ENCODE measurements at places on chromosomes 16 and 17.

DNA sequence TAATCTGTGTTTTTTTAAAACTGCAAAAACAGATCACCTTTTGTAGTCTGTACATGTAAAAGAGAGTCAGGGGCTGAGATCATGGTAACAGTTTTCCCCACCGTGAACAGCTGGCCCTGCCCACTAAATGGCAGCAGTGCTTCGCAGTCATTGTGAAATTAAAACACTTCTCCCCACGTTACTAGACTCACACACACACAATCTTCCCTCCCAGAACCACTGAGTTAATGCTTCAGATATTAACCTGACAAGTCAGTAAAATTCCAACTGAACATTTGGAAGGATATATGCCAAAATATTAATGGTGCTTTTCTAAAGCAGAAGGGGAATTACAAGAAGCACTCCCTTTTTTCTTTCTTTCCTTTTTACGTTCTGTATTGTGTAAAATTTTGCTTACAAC is 1.2 kb upstream of the CD300LG start:
- no peak for DNase-seq

GRCh38 chr17:61026818-61027217 is 349.2 kb downstream of the BCAS3 start:
- no peak for DNase-seq

GRCh38 chr17:49360796-49361128 is 1.3 kb downstream of the ZNF652 start:
- no peak for DNase-seq

GRCh38 chr17:46178550-46179214 is 14.5 kb downstream of the KANSL1 start:
- DNase-seq = no peak

DNA sequence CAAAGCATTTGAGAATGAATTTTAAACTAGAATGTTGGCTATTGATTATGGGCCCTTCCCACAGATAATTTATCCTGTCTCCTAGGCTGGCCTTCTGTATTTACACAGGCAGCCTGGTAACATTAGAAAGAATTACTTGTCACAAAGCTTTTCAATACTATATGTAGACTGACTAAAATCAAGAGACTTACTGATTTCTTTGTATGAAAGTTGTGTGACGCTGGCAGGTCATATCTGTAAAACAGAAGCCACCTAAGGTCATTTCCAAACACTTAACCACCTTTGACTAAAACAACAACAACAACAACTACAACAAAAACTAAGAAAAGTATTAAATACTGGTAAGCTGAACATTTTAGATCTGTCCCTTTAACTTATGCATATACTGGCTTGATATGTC is 329.0 kb upstream of the TBX2 start:
- no peak for DNase-seq

- no peak for DNase-seq
These were observed 14.5 kb downstream of the ZFPM1 start for GRCh38 chr16:88467541-88467944.

GRCh38 chr16:20944861-20945574 is 44.4 kb downstream of the LYRM1 start:
- DNase-seq = peak; percentile 64

GRCh38 chr17:1767358-1767757 is 5.5 kb downstream of the SERPINF1 start:
- no peak for DNase-seq

- DNase-seq = no peak
These were observed 39.2 kb downstream of the NT5M start for GRCh38 chr17:17342242-17342945.

GRCh38 chr17:30326809-30327208 is 7.0 kb downstream of the TMIGD1 start:
- no peak for DNase-seq

- DNase-seq = no peak
These were observed 377.5 kb upstream of the DYNLRB2 start for GRCh38 chr16:80163339-80163738.

DNA sequence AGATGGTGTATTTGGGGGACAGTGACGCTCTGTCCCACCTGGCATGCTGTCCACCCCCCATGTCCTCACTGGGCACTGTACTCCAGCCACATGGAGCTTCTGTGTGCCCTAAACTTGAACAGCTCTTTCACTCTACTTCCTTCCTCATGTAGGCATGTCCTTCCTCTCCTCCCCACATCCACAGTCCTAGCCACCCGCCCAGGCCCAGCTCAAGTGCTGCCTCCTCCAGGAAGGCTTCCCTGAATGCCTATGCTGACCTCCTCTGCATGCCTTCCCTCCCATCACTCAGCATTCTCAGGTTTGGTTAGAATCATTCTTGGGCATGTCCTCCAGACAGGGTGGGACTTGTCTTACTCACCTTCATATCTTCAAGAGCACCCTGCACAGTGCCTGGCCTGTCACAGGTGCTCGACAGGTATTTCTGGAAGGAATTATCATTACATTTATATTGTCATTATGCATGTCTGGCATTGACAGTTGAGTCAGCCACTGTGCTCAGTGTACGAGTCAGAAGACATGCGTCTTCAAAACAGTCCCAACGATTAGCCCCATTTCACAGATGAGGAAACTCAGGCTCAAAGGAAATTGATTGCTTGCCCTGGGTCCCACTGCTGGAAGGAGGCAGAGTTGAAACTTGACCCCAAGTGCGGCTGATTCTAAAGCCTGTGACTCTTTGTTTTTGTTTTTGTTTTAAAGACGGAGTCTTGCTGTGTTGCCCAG is 42.1 kb upstream of the TOB1 start:
- DNase-seq = no peak

DNA sequence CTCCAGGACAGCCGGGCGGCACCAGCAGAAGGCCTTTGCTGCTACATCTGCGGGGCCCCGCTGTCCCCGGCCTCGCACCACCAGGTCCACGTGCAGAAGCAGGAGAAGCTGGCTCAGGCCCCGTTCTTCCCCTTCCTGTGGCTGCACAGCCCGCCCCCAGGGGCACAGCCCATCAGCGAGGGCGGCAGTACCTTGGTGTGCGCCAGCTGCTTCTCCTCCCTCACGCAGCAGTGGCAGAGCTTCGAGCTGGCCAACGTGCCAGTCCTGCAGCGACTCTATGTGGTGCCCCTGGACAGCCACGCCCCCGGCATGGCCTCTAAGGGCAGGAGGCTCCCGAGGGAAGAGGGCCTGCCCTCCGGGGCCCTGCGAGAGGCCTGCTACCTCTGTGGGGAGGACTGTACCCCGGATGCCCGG is 58.3 kb upstream of the CIBAR2 start:
- no peak for DNase-seq

DNA sequence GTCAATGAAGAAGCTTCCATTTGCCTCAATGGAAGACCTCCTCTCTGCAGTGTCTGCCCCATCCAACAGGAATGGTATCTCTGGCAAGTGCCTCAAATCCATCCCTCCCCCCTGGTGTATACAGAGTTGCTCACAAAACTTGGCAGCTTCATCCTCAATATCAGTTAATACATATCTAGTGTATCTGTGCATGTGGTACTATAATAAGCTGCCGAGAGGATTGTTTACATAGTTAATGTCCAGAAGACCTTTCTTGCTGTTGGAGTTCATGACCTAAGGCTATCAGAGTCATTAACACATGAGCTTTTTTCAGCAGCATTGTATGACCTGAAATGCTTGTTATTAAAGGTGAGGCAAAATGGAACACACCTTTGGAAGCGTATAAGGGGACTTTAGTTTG is 14.0 kb upstream of the RASL10B start:
- DNase-seq = no peak

DNA sequence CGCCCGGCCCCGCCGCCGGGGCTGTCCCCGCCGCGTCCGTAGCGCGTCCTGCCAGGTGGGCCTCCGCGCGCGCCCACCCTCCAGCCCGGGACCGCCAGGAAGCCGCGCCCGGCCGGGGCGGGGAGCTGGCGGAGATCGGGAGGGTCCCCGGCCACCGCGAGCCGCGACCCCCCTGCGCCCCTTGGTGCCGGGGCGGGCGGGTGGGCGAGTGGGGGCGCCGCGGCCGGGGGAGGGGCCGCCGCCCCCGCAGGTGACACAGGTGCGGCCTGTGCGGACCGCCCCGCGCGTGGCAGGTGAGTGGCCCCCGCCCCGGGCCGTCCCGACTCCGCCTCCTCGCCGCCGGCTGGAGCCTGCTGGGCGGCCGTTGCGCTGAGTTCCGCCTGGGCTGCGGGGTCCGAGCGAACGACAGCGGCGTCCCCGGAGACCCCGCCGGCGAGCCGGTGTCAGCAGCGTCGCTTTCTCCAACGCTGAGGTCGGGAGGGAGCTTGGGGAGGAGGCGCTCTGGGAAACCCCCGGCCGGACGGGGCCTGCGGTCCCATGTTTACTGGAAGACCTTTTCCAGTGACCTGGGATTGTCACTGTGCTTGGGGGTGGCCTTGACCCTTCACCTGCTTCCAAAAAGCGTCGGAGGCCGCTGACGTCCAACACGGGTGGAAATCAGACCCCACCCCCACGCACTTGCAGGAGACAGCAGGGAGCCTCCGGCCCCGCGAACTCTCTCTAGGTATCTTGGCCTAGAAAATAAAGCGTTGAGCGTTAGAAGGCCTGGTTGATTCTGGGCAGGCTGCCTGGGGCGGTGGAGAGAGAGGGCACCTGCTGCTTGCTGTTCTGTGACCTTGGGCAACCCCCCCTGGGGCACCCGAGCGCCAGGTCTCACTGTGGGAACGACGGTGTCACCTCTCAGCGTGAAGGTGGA is 542 bp downstream of the KLHL36 start:
- DNase-seq = peak; percentile 63

DNA sequence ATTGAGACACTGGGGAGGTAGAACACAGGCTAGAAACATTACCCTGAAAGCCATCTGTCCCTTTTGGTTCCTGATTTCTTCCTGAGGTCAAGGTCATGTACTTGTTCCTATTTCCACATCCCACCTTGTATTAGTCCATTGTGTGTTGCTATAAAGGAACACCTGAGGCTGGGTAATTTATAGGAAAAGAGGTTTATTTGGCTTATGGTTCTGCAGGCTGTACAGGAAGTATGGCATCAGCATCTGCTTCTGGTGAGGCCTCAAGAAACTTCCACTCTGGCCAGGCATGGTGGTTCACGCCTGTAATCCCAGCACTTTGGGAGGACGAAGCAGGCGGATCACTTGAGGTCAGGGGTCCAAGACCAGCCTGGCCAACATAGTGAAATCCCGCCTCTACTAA is 7.4 kb upstream of the MED9 start:
- DNase-seq = no peak

GRCh38 chr16:50372611-50373344 is 4.0 kb upstream of the BRD7 start:
- DNase-seq = no peak

DNA sequence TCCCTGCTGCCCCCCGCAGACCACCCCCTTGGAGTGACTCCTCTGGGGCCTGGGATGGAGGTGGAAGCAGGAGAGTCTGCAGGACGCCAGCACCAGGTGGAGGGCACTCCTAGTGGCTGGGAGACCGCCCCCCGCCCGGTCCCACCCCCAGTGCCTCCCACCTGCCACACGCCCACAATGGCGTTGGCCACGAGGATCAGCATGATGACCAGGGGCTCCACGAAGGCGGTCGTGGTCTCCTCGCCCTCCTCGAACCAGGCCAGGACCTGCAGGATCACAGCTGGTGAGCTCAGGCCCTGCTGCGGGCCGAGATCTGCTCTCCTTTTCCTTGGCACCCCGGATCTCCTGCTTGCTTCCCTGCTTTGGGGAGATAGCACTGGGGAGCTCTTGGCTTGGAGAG is 12.8 kb downstream of the ATP2A3 start:
- no peak for DNase-seq

DNA sequence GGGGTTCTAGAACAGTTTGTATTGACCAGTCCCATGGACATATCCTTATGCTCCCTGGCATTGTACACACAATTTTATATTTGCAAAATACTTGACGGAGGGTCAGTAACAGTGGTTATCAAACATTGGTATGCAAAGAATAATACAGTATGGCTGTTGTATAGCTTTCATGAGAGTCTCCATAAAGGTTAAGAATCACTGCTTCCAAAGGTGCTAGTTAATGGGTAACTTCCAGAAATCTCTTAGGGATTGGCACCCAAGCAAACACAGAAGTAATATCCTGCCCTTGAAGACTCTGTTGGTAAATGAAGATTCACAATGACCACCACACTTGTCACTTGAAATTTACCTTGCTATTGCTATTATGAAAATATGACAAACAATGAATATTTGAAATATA is 239.2 kb downstream of the ZFHX3 start:
- no peak for DNase-seq

DNA sequence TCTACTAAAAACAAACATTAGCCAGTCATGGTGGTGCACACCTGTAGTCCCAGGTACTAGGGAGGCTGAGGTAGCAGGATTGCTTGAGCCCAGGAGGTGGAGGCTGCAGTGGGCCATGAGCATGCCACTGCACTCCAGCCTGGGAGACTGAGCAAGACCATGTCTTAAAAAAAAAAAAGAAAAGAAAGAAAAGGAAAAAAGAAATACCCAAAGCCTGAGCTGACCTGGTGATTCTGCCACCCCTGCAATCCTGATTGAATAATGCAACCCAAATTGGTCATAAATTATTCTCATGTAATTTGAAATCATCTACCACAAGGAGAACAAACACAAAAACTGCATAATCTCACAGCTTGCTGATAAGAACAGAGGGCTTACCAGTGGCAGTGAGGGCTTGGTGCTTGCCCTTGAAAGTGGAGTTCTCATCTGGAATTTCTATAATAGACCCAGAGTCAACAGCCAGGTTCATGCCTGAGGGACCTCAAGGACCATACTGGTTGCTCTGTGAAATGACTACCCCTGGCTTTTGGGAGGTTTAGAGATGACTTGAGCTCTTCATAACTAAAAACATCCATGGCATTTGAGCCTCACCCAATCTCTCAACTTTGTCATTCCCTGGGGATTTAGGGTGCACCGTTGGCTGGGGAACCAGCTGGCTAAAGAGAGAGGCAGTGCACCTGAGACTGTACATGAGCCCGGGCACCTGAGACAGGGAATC is 35.4 kb upstream of the TMC5 start:
- no peak for DNase-seq

- DNase-seq = no peak
These were observed 2.5 kb upstream of the METRNL start for GRCh38 chr17:83076938-83077337.

DNA sequence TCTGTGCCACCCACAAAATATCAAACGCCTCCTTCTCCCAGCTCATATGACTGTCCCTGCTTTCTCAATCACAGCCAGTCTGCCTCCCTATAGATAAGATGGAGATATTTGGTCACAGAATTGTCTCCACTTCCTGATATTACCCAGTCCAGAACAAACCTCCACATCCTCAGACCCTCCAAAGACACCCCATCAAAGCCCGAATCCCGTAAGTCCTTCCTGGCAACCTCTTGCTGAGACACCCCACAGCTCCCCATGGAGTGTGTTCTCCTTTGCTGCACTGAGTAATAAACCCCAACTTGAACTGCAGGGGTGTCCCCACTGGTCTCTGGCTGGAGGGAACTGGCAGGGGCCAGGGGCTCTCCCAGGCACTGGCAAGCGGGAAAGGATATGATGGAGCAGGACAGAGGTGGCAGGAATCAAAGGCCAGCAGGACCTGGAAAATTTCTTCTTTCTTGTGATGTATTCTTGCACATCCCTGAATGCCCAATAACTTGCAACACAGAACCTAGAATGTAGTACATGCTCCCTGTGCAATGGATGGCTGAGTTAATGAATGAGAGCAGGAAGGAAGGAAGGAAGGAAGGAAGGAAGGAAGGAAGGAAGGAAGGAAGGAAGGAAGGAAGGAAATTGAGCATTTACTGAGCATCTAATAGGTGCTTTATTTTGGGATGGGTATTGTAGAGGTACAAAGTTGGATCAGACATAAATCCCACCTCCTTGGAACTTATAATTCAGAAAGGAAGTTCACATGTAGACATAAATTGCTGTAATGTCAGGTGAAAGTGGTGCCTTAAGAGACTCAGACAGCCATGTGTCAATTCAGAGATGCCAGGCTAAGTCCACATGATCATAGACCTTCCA is 13.9 kb downstream of the TMEM114 start:
- DNase-seq = no peak

All from Karpas-422 (cell line).